ENCODE measurements at places on chromosomes 3 and 15. TPM values are rescaled to one million over a fixed set of nuclear protein-coding genes. Genes with fewer than 3 reads are reported as not detected.

The TNFSF10 gene
- not detected for total RNA-seq

- DNase-seq, result no peak
These were observed 600.0 kb downstream of the ROBO1 start for GRCh38 chr3:79167651-79168416.

DNA sequence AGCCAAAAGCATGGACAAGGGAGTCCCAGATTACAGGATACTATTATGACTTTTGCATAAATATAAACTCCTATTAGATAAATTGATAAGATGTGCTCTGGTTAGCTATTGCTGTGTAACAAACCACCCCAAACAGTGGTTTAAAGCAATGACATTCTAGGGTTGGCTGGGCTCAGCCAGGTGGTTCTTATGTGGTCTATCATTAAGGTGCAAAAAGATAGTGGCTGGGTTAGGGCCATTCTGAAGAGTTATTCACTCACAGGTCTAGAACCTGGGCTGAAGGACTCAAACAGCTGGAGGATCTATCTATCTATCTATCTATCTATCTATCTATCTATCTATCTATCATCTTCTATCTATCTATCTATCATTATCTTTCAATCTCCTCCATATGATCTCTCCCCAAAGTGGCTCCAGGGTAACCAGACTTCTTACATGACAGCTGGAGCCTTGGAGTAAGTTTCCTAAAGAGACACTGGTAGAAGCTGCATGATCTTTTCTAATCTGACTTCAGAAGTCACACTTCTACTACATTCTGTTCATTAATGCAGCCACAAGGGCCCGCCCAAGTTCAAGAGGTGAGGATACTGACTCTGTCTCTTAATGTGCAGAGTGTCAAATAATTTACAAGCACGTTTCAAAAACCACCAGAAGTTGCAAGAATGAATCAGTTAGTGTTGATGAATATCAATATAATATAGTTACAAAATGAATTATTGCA is 74.9 kb upstream of the XCR1 start:
- no peak for DNase-seq

The CGNL1 gene
- 5.5 TPM for total RNA-seq

The KIF7 gene
- 5.0 TPM for total RNA-seq

The ASB14 gene
- not detected for total RNA-seq

- DNase-seq, result peak; percentile 70
These were observed 387.9 kb downstream of the ZIC1 start for GRCh38 chr3:147797095-147797494.

GRCh38 chr3:117880638-117881037 is 1154.0 kb downstream of the IGSF11 start:
- no peak for DNase-seq

- DNase-seq, result no peak
These were observed 8.7 kb downstream of the KIF7 start for GRCh38 chr15:89646416-89647141.

The GP5 gene
- total RNA-seq, result not detected

GRCh38 chr3:58042947-58043707 is 34.9 kb downstream of the FLNB start:
- DNase-seq, result no peak

DNA sequence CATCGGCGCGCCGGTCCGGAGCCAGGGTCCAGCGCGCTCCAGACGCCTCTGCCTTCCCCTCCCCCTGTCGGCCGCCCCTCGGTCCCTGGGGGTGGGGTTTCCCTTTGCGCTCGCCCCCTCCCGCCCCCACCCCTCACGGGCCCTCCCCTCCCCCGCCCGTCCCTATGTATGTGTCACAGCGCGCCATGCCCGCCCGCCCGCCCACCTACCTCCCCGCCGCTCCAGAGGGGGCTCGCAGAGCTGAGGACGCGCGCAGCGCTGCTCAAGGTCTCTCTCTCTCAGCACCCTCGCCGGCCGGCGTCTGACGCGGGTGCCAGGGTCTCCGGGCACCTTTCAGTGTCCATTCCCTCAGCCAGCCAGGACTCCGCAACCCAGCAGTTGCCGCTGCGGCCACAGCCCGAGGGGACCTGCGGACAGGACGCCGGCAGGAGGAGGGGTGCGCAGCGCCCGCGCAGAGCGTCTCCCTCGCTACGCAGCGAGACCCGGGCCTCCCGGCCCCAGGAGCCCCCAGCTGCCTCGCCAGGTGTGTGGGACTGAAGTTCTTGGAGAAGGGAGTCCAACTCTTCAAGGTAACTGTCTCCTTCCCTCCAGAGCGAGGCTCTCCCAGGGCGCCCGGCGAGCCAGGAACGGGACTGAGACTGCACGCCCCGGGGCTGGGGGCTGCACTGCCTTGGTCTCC is at the start of gene ACAN:
ACAN (plus strand) TSS at position 196 of the 679 bp plus-strand sequence. CDS start 32,771 bp downstream, outside the sequence.
- DNase-seq, result no peak

DNA sequence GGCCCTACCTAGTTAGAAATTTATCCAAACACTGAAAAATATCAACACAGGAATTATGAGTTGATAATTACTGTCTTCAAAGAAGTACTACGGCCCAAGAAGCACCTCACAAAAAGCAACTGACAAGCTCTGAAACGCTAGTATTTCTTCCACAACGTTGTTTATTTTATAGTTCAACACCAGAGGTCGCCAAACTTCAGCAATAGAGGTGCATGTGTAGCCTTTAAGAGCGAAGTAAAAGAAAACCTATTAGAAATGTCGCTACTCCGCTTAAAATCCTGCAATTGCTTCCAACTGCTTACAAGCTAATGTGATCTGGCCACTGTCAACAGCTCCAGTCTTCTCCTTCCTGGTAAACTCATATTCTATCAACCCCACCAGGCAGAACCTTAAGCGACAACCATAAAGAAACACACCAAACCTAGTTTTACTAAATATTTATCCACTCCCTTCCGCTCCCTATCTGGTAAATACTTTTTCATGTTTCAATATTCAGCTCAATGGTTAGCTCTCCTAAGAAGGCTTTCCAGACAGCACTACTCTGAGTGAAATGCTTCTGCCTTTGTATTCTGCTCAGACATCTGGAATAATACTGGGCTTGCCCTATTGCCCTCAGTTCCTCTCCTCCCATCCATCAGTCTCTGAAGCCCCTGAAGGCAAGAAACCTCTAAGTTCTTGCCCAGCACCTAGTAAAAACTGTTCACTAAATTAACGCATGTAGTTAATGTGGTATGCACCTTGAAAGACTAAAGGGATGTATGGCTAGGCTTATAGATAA is 110.2 kb downstream of the NR1I2 start:
- peak; percentile 15 for DNase-seq

GRCh38 chr3:99471353-99472323 is 166.8 kb upstream of the COL8A1 start:
- no peak for DNase-seq

The AGBL1 gene
- 0.08 TPM for total RNA-seq

The SLITRK3 gene
- not detected for total RNA-seq

DNA sequence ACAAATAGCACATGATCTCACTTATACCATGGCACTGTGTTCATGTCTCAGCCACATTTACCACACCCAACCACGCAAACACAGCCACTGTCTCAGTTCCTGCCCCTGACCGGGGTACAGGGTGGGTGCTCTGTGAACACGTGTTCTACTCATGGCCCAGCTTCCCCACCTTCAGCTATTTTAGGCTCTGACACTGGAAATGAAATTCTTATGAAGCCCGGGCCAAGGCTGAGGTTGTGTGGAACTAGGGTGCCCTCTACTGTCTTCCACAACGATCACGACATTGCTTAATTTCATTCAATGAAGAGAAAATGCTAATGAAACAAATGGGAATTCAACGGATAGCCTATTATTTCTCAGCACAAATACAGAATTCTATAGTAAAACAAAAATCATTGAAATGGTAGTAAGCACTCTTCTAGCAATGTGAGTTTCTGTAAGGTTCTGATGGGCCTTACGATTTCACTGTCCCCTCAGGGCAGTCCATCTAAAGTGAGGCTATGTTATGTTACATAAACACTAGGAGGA is 2.1 kb upstream of the GABRA5 start:
- DNase-seq, result peak; percentile 77

DNA sequence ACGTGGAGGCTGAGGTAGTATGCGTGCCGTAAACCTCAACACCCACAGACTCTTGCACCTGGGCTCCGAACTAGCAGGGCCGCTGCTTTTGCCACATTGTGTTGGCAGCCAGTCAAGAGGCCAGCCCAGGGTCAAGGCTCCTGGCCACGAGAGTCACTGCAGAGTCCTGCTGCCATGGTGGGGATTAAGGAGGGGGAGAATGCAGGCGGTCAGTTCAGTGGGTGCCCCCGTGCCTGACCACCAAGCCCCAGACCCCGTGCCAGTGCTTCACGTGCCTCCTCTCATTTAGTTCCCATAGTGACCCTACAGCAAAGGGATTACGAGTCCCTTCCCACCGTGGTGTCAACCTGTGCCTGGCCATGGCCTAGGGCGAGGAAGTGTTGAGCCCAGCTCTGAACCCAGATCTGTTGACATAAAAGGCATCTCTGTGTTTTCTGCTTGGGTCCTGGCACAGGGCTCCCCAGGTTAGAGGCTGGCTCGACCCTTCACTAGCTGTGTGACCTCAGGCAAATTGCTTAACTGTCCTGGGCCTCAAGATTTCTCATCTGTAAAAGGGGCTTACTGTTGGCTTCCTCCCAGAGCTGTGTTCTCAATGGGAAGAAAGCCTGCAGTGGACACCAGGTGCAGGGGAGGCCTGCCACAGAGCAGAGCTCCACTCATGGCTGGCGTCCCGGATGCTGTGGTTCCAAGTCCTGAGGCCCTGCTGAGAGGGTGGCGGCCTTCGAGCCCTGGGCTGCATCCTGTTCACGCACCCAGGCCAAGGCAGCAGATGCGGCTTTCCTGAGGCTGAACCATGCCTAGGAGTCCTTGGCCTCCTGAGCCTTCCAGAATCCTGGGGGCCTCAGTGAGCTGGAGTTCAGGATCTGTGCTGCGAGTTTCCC is 32.8 kb downstream of the FBLN2 start:
- DNase-seq, result peak; percentile 19

DNA sequence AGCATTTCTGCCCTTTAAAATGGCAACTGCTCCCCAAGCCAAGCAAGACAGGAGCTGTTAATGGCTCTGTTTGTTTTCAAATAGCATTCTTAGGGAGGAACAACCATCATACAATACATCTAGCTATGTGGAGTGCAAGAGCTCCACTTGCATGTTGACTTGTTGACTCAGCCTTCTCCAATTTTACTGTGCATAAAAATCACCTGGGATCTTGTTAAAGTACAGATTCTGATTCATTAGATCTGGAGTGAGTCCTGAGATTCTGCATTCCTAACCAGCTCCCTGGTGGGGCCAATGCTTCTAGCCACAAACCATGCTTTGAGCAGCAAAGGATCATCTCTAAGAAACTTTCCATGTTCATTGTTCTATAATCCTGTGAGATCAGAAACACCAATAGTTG is 171.4 kb downstream of the THRB start:
- DNase-seq, result no peak

DNA sequence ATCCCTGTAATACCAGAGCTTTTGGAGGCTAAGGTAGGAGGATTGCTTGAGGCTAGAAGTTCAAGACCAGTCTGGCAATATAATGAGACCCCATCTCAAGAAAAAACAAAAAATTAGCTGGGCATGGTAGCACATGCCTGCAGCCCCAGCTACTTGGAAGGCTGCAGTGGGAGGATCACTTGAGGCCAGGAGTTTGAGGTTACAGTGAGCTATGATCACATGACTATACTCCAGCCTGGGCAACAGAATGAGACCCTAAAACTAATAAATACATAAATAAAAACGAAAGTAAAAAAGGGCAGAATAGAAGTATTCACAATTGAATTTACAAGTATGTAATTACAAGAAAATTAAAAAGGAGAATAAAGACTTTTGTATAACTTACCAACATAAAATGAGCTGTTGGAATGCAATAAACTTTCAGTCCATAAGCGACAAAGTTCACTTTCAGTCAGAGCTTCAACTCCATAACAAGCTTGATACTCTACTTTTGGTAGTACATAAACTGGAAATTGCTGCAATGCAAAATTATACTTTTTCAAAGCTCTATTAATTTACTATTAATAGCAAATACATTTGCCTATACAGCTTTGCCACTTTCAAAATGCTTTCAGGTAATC is 36.8 kb downstream of the ICE2 start:
- no peak for DNase-seq

GRCh38 chr3:16385151-16385550 is 120.1 kb downstream of the OXNAD1 start:
- no peak for DNase-seq

DNA sequence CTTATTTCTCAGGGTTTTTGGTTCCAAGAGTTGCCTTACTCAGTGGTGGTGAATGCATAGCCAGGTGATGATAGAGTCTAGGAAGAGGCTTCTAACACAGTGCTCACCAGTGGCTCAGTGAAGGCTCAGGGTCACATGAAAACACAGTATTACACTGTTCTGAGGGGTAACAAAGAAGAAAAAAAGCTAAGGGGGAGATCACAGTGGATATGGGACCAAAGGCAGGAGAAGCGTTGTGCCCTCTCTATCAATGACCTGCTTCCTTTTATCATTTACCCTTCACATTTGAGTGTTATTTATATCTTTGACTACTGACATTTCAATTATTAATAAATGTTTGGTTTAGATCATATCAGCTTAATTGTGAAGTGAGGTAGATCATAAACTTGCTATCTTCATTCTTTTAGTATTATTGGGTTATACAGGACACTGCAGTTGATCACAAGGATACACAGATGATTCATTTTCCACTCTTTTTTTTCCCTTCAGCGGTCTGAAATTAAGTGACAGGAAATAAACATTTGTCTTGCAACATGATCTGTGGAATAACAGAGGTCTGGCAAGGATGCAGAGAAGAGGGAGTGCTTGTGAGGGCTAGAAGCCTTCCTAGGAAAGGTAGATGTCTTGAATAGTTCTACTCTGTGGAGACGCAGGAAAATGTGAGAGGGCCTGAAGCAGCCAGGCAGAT is 171.7 kb downstream of the C3orf38 start:
- peak; percentile 13 for DNase-seq

DNA sequence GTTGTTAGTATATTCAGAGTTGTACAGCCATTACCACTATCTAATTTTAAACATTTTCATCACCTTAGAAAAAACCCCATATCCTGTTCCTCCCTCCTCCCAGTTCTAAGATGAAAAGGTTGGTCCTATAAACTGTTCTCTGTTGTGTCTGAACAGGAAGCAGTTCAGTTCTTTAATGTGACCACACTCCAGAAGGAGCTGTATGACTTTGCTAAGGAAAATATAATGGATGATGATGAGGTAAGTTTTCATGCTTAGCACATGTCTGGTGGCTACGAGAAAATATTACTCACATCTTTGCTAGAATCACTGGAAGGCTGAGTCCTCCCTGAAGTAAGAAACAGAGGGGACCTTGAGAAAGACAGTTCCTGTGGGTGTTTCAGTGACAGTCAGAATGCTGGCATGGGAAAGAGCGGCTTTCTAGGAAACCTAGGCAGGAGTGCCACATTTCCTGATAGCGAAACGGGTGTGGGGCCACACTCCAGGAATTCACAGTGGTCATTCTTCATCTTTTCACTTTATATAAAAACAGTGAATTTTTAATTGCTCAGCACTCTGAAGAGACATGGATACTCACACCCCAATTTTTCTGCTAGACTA is 20.3 kb downstream of the CRTAP start:
- DNase-seq, result no peak

The RHCG gene
- total RNA-seq, result not detected

DNA sequence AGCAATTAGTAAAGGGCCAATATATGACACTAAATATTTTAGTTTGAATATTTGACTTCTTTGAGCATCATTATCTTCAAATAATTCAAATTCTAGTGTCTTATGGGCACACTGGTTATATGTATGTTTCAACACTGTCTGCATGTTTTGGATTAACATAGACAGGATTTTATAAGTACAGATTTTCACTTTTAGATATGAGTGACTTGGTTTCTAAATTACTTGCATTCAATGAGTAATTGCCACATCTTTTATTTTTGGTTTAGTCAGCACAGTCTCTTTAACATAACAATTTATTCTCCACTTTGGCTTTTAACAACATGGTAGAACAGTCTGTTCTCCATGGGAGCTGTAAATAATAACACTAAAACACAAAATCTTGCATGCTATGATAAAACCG is 674.8 kb downstream of the TBL1XR1 start:
- DNase-seq, result no peak

The TMC3 gene
- total RNA-seq, result 0.06 TPM
